ENCODE measurements at places on chromosomes 6 and 20. TPM values are rescaled to one million over a fixed set of nuclear protein-coding genes. Genes with fewer than 3 reads are reported as not detected.

DNA sequence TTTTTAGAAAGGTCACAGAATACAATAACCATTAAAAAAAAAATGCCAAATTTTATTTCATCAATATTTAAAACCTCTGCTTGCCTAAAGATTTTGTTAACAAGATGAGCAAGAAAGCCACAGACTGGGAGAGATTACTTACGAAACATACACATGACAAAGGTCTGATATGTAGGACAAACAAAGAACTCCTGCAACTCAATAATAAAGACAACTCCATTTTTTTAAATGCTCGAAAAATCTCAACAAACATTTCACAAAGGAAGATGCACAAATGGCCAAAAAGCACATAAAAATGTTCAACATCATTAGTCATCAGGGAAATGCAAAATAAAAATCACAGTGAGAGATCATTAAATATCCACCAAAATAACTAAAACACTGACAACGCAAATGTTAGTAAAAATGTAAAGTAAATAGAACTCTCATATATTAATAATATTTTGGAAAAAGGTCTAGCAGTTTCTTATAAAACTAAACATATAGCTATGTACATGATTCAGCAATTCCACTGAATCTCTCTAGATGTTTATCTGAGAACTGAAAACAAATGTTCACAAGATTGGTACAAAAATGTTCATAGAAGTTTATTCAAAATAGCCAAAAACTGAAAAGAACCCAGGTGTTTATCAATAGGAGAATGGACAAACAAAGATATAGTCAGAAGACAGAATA is 10.3 kb downstream of the STK38 start:
- DNase-seq = no peak

Gene RAE1
- 38.2 TPM for total RNA-seq

Gene ELOVL2
- 3.8 TPM for total RNA-seq

Gene SYCP2
- total RNA-seq = 0.88 TPM

DNA sequence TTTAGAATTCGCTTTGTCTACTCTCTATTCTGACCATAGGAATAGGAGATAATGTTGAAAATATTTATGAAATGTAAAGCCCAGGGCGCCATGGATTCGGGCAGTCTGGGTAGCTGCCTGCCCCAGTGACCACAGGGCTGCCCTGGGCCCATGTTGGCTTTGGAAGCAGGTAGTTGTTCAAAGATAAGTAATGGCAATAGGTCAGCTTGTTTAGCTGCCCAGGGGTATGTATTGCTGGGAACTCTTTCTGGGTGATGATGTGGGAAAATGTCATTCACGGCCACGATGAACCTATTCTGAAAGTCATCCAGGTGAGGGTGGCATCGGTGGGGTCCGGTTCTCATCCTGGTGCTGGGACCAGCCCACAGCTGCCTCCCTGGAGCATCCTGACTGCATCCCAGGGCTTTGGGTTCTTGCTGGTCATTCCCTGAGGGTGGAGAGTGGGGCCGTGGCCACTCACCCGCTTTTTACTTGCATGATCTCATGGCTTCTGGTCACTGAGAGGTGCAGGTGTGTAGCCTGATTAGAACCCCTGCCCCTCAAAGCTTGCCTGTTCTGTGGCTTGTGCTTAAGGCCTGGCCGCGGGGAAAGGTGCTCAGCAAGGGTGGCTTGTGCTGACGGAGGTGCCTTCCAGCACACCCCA is 102.8 kb downstream of the ERMARD start:
- peak; percentile 56 for DNase-seq
